Brain pericyte (primary cell): ENCODE measurements at places on chromosomes 5 and 9.

- no peak for DNase-seq
Measured at GRCh38 chr5:15474143-15474719, 25.7 kb upstream of the FBXL7 start.

- no peak for DNase-seq
Measured at GRCh38 chr5:114174837-114175236, 187.0 kb upstream of the KCNN2 start.

DNA sequence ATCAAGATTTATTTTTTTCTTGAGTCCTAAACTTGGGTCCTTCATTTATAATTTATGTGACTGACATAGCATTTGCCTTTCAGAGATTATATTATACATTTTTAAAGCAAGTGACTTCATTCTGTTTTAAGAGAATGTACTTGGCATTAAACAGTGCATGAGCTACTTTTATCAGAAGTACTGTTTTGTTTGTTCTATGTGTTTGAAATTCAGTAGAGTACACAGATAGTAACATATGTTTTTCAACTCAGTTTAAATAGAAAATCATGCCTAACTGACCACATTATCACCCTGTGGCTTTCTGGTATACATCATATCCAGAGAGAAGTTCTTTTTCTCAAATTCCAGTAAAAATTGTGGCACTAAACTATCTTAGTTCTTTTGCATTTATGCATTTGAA is 335.3 kb upstream of the CDH18 start:
- DNase-seq = no peak

- no peak for DNase-seq
Measured at GRCh38 chr9:119333507-119334229, 35.6 kb downstream of the BRINP1 start.

GRCh38 chr5:141094481-141095262 is at the start of gene PCDHB2:
PCDHB2 (plus strand) TSS chr5:141094615; CDS start chr5:141094791, 176 bp downstream.
- DNase-seq = no peak

GRCh38 chr5:127865273-127865672 is 162.1 kb downstream of the CCDC192 start:
- DNase-seq = no peak

DNA sequence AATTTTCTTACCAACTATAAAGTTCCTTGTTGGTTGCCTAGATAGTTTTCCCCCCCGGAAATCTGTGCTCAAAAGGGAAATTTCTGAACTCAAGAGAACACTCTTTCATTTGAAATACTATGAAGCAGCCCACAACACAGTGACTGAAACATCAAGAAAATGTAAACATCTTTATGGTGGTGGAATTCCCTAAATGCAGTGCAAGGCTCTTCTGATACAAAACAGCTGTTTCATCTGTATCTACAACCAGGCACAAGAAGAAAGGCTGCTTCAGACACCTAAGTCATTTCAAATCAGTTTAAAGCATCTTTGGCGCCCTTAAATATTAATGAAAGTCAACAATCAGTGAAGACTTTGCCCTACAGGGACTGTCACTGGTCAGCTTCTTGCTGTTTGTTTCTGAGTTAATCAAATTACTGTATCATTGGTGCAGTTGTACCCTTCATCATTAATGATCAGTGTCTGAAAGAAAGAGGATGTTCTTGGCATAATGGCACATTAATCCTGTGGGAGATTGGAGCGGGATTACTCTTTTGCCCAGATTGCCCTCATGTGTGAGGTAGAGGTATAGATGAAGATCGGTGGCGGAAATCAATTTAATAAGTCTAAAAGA is 947.0 kb downstream of the NR2F1-AS1 start:
- DNase-seq = no peak

- no peak for DNase-seq
Measured at GRCh38 chr5:168887931-168888330, 308.8 kb upstream of the PANK3 start.

- DNase-seq = no peak
Measured at GRCh38 chr9:17782430-17783149, 203.7 kb downstream of the SH3GL2 start.

- no peak for DNase-seq
Measured at GRCh38 chr5:38837416-38837815, 8.4 kb upstream of the OSMR start.

DNA sequence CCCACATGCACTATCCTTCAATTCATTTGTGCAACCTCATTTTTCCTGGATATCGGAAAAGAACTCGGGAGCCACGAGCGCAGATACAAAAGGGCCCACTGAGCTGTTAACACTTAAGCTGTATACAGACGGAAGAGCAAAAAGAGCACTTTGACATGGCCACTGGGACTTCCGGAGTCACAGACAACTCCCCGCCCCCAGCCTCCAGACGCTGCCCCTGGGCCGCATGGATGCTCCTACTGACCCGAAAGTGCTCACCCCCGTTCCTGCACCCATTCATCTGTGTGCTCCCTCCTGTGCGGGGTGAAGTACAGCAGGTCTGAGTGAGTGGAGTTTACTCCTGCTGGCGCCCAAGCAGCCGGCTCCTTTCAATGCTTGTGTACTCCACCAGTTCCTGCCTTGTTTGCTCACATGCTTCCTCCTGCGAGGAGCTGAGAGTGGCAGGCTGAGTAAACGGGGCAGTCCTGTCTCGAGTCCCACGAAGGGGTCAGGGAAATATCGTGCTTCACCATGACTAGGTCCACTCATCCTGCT is 901.0 kb upstream of the CTNND2 start:
- no peak for DNase-seq

DNA sequence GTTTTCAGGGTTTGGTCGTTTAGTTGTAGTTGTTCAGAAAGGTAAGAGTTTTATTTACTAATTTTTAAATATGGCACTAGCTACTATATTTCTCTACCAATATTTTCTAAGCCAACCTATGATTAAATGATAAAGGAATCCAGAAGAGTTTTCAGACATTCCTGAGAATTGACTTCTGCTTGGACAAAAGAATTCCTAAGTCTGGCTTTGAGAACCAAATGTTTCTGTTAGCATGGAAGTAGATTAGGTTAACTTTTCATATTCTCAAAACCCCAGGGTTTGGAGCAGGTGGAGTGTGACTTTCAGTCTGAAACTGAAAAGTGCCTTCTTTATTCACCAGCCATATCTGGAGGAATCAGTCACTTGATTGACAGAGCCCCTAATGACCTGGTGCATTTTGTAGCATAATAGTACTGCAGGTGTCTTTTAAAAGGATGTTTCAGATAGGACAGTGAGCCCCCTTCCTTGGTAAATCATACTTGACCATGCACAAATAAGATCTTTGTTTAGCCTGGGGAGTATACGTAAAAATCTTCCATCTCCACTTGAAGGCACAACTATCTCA is 457.0 kb upstream of the ZNF462 start:
- no peak for DNase-seq

DNA sequence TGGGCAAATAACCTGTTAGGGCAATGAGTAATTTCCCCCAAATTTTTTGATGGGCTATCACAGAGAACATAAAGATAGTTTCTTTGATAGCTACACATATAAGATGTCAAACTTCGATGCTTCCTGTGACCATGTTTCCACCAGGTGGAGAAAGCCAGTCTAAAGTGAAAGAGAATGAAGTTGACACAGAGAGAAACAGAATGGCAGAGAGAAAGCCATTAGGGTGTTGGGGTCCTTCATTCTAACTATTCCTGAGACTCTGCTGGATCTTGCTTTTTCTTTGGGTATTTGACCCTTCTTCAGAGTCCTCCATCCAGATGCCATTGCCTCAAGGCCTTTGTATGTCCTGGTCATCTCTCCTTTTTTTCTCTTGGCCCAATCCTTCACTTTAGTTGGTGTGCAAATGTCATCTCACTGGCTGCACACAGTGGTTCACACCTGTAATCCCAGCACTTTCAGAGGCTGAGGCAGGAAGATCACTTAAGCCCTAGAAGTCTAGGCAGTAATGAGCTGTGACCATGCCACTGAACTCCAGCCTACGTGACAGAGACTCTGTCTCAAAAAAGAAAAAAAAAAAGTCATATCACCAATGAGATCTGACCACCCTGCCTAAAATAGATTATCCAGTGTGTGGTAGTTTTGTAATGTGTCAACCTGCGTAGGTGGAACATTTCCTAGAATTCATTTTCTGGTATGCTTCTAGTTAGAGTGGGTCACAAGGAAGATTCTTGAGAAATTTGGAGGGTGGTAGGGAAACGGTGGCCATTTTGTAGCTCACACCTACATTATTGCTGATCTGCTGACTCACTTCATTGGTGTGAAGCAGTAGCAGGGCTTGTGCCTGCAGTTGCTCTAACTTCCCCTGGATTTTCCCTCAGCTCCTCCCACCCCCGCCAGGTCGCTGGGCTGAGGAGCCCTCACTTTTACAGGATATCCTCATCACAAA is 20.8 kb upstream of the KIF2A start:
- DNase-seq = no peak

DNA sequence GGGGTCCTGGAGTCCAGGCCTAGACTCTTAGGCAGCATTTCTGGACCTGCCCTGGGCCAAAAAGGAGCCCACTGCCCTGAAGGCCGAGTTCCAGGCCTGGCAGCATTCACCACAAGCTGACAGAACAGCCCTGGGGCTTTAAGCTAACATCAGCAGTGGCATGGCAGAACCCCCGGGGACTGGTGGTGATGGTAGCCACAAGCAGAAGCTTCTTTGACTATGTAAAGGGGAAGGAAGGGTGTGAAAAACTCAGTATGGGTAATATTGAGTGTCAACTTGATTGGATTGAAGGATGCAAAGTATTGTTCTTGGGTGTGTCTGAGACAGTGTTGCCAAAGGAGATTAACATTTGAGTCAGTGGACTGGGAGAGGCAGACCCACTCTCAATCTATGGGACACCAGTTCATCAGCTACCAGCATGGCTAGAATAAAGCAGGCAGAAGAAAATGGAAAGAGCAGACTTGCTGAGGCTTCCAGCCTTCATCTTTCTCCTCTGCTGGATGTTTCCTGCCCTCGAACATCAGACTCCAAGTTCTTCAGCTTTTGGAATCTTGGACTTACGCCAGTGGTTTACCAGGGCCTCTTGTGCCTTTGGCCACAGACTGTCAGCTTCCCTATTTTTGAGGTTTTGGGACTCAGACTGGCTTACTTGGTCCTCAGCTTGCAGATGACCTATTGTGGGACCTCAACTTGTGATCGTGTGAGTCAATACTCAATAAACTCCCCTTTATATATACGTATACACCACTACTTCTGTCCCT is 661.0 kb upstream of the C9orf72 start:
- no peak for DNase-seq

GRCh38 chr5:78824831-78825281 is 160.3 kb downstream of the ARSB start:
- DNase-seq = no peak

DNA sequence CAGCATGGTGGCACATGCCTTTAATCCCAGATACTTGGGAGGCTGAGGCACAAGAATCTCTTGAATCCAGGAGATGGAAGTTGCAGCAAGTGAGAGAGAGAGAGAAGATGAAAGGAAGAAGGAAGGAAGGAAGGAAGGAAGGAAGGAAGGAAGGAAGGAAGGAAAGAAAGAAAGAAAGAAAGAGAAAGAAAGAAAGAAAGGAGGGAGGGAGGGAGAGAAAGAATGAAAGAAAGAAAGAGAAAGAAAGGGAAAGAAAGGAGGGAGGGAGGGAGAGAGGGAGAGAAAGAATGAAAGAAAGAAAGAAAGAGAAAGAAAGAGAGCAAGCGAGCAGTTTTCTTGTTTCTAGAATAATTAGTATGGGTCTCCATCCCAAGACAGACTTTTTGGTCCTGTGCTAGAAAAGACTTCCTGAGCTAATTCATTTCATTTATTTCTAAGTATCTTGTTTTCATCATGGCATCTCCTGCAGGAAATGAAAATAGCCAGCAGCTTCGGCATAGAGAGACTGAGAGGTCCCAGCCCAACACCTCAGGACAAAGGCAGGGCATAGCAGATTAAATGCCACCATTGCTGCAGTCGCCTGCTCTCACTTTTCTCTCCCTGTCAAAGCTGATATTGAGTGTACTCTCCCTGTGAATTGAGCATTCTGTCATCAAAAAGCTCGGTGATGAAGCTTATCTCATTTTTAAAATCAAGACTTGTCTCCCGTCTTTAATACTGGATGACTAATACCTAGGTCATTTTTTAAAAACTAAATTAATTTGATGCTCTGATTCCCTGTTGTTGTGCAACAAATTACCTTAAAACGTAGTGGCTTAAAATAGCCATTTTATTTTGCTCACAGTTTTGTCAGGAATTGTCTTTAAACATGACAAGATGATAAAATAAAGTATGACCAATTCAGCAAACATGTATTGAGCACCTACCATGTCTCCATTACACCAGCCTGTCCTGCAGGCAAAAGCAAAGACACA is 91.8 kb upstream of the ADRA1B start:
- DNase-seq = no peak
